AML-193 (cell line): ENCODE measurements at places on chromosomes 3 and 15.

DNA sequence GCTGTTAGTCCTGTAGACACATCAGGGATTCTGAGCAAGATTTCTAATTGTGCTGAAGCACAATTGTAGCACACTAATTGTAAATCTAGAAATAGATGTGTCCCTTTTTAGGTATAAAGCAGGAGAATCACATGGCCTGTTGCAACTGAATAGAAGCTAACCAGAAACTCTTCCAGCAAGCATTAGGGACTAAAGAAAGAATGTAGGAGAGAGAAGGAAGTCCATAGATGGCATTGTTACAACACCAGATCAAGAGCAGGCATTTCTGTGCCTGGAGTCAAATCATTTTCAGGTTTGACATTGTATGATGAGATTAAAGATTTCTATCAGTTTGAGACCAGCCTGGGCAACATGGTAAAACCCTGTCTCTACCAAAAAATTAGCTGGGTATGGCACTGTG lies 27.4 kb downstream of the CALML4 start:
- no peak for DNase-seq

GRCh38 chr15:63576441-63576840 lies 20.7 kb upstream of the FBXL22 start:
- DNase-seq: no peak

GRCh38 chr3:169787120-169787519 lies 13.9 kb downstream of the MYNN start:
- no peak for DNase-seq

DNA sequence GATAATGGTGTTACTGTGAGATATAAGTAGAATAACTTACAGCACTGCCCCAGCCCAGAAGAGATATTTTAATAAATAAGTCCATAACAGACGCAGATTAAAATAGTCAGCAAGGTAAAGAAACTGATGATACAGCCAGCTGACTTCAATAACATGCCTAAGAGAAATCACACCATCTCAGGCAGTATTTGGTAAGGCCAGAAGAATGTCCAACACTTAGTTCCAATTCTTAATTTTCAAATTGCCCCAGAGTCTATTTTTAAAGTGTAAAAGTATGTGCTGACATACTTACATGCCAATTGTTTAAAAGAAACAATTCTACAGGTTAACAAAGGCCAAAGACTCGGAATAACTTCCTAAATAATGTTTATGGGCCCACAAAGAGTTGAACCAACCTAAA lies 1.6 kb downstream of the GNB4 start:
- DNase-seq: peak; percentile 31

- DNase-seq: no peak
Measured at GRCh38 chr3:113216393-113216792, 5.0 kb downstream of the BOC start.

DNA sequence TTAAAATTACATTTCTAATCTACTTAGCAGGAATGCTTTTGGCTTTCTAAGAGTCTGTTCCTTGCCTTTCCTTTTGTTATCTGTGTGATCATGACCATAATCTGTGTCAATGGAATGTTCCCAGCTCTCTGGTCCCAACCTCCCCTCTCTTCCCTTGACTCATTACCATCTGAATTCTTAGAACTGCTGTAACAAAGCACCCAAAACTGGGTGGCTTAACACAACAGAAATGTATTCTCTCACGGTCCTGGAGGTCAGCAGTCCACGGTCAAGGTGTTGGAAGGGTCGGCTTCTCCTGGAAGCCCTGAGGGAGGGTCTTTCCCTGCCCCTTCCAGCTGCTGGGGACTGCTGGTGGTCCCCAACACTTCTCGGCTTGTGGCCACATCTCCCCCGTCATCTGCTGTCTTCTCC lies 81.1 kb downstream of the LRRK1 start:
- no peak for DNase-seq

DNA sequence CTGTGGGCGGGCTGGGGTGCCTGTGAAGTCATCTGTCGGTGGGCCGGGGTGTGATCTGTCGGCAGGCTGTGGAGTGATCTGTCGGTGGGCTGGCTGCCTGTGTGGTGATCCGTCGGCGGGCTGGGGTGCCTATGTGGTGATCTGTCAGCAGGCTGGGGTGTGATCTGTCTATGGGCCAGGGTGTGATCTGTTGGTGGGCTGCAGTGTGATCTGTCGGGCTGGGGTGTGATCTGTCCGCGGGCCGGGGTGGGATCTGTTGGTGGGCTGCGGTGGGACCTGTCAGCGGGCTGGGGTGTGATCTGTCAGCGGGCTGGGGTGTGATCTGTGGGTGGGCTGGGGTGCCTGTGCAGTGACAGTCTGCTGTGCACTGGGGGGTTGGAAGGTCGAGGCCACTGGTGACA lies 204.5 kb downstream of the XXYLT1 start:
- DNase-seq: no peak

DNA sequence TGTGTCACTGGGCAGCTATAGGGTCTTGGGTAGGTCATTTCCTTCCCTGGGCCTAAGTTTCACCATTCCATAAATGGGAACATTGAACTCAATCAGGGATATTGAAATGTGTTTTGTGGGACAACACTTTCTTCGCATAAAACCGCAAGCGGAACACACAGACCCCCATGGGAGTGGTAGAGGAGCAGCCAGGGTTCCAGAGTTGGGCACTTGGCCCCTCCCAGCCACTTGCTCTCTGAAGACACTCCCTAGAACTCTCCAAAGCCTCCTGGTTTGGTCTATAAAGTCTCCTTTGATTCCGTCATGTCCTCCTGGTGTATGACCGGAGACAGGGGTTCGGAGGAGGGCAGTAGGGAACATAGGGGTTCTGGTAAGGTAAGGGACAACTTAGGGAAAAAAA lies 271.7 kb downstream of the UACA start:
- DNase-seq: no peak

- DNase-seq: no peak
Measured at GRCh38 chr15:74504836-74505235, 36.2 kb upstream of the ARID3B start.

GRCh38 chr3:28586325-28586724 lies 237.7 kb upstream of the AZI2 start:
- DNase-seq: no peak

DNA sequence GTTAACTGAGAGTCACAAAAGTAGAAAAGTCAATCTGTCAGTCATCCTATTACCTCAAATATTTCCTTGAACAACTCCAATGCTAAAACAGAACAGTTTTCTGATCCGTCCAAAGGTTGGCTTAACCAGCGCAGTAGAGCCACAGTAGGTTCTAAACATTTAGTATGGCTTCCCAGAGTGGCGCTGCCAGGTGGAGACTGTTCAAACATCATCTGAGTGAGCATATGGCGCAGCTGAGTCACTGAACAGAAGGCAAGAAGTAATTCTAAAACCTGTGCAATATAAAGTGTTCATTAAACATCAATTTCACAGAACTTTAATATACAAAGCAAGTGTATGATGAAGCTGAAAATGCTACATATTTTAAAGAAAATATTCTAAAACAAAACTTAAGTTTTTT lies 19.9 kb downstream of the CIP2A start:
- no peak for DNase-seq

DNA sequence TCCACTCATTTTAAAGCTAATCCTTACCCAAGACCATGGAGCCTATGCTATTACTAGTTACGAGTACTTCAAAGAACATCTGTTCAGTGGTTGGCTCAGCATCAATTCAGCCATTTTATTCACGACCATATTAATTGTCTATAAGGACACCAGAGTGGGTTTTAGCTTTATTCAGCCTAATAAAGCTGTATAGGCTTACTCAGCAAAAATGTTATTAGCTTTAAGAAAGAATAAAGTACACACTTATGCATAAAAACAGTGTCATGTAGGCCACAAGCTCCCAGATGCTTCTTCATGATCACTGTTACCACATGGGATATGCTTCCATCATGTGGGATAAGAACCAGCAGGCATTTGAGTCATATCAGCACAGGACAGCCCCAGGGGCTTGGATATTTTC lies 87.4 kb upstream of the GPR149 start:
- DNase-seq: no peak

GRCh38 chr15:32675466-32675865 lies 34.0 kb downstream of the SCG5 start:
- DNase-seq: no peak

DNA sequence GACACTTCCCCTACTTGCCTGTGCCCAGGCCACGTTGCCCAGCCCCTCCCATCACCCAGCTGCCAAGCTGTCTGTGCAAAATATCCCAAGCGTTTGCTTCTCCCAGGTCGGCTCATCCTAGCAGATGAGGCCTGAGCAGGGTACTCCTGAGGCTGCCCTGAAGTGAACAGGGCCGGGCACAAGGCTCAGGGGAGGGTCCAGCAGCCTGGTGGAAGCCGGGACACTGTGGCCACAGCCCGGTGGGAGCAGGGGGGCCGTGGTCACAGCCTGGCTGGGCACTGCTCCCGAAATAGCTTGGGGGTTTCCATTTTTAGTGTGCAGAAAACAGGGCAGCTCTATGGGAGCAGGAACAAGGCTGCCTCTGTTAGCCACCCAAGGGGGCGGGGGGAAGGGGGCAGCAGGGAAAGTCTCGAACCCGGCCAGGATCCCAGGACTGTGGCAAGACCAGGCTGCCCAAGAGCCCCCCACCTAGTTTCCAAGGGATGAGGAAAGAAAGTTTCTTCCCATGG lies 3.4 kb downstream of the PLXNB1 start:
- no peak for DNase-seq

- DNase-seq: no peak
Measured at GRCh38 chr3:186996356-186996755, 66.0 kb downstream of the ST6GAL1 start.

DNA sequence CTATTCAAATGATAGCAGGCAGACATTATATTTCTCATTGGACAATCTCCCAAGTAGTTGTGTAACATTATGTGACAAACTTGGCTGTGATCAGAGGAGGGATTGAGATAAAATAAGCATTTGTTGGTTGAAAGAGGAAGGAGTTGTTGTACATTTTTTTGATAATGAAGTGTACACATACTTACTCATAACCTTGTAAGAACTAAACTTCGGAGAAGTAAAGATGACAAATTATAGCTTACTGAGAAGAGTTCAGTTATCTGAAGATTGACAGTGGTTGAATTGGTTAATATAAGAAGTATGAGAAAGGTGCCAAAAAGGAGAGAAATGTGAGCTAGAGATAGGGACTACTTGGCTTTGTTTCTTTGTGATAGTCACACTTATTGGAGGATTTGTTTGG lies 32.6 kb downstream of the STT3B start:
- no peak for DNase-seq

GRCh38 chr3:101102678-101103296 lies 109.6 kb upstream of the ABI3BP start:
- no peak for DNase-seq

- DNase-seq: no peak
Measured at GRCh38 chr3:102057781-102058421, 208.6 kb downstream of the NFKBIZ start.

- no peak for DNase-seq
Measured at GRCh38 chr3:187855131-187855530, 109.9 kb upstream of the BCL6 start.

GRCh38 chr15:70358011-70358819 lies 260.5 kb upstream of the TLE3 start:
- no peak for DNase-seq

- DNase-seq: no peak
Measured at GRCh38 chr15:101242999-101243336, 8.9 kb downstream of the CHSY1 start.

GRCh38 chr3:39332525-39332924 lies 3.0 kb downstream of the CCR8 start:
- no peak for DNase-seq

- DNase-seq: peak; percentile 80
Measured at GRCh38 chr3:157447026-157447694, 10.5 kb downstream of the PTX3 start.

GRCh38 chr3:152380043-152380442 lies 111.3 kb downstream of the MBNL1 start:
- no peak for DNase-seq
